NCI-H510A (cell line): ENCODE measurements at places on chromosomes 1 and 21.

- DNase-seq: no peak
These were observed 10.3 kb downstream of the ZNF692 start for GRCh38 chr1:248848602-248849001.

- DNase-seq: no peak
These were observed 56.3 kb downstream of the GNG12 start for GRCh38 chr1:67777016-67777415.

GRCh38 chr1:218585511-218586184, 240.5 kb downstream of the TGFB2 start:
- DNase-seq: no peak

DNA sequence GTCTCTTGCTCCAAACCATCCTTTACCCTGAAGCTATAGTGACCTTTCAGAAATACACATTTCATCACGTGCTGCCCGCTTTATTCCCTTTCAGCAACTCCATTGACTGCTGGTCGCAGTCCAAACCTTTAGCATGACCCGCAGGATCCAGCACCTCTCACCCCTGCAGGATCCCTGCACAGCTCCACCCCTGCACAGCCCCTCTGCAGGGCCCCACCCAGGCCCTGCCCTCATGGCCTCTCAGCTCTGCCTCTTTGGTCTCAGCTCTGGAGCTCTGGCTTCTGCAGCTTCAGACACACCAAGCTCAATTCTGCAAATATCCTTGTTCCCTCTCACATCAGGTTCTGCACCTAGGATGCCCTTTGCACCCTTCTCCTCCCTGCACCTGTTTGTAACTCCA, 264.9 kb upstream of the C1orf174 start:
- DNase-seq: no peak

DNA sequence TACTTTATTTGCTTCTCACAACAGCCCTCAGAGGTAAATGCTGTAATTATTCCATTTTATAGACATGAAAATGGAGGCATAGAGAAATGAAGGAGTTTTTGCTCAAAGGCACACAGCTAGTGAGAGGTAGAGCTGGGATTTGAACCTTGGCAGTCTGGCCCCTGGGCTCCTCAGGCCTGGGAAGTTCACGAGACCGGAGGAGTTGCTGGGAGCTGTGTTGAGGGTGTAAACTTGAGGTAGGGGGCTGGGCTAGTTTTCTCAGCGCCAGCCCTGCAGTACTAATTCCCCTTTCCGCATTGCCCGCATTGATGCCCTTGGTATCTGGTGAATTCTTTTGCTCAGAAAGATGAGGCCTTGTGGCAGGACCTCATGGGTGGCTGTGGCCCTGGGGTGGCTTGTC, 73.3 kb downstream of the PTPRU start:
- no peak for DNase-seq

- no peak for DNase-seq
These were observed 195.8 kb downstream of the KAZN start for GRCh38 chr1:14794136-14794768.

GRCh38 chr1:197799271-197799670, 24.0 kb upstream of the DENND1B start:
- DNase-seq: no peak

- no peak for DNase-seq
These were observed 61.9 kb upstream of the ADAM30 start for GRCh38 chr1:119958223-119958622.
